GM04503 (cell line): ENCODE measurements at places on chromosomes 3 and 15.
A peak's percentile ranks its signal among the peaks of the same experiment; 100 is the strongest.

DNA sequence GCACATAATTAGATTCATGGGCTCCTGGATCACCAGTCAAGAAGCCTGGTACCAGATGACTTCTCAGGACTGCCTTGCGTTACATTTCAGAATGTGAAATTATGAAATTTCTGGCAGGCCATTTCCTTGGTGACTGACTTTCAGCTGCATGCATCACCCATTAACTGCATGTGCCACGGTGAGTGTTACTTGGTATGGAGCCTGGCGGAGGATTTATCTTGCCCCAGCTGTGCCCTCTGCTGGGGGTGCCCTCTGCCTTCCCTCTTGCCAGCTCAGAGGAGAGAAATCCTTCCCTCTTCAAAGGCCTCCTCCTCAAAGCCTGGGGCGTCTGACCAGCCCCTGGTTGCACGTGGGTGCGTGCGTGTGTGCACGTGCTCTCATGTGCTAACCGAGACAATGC lies 57.7 kb upstream of the CTSH start:
- no peak for DNase-seq

DNA sequence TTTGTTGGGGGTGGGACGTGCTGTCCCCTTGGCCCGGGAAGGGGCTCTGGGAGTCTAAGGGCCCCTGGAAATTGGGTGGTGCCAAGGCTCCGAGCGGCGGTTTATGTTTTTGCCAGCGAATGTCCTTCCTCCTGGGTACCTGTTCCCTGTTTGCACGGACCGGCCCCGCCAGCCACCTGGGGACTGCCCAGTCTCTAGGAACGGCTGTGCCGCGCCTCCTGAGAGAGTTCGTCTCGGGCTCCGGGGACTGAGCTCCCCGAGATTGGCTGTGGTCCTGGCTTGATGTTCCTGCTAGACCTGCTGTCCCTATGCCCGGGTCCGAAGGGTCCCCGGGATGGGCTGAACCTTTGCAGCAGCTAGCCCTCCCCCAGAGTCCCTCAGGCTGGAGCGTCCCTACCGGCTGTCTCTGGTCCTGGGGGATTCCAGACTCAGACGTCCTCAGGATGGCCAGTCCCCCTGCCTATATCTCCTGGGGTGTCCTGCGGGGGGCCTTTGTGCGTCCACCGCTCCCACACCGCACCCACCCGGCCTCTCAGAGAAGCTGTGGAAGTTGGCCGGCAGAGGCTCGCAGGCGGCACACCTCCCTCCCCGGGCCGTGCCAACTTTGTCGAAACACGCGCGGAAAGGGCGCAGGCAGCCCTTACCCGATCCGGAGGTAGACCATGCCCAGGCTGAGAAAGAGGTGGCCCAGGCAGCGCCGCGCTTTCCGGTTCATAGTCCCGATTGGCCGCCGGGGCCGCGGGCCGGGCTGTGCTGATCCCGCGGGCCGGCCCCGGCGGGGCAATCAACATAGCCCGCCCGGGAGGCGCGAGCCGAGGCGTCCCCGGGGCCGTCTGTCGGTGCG lies 547 bp downstream of the WNT7A start:
- DNase-seq, result no peak

- DNase-seq, result no peak
Measured at GRCh38 chr15:80579611-80580010, 115.5 kb upstream of the ABHD17C start.

DNA sequence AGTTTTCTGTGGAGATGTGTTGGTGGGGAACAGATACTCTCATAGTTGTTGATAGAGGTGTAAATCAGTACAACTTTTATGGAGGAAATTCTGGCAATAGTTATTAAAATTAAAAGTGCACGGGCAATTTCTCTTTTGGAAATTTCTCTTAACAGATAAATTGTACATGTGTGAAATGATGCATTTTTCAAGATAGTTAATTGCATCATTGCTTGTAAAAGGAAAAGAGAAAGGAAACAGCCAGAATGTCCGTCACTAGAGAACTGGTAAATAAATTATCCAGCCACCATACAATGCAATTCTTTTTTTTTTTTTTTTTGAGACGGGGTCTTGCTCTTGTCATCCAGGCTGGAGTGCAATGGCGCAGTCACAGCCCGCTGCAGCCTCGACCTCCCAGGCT lies 14.2 kb downstream of the ZNF710 start:
- DNase-seq, result no peak

DNA sequence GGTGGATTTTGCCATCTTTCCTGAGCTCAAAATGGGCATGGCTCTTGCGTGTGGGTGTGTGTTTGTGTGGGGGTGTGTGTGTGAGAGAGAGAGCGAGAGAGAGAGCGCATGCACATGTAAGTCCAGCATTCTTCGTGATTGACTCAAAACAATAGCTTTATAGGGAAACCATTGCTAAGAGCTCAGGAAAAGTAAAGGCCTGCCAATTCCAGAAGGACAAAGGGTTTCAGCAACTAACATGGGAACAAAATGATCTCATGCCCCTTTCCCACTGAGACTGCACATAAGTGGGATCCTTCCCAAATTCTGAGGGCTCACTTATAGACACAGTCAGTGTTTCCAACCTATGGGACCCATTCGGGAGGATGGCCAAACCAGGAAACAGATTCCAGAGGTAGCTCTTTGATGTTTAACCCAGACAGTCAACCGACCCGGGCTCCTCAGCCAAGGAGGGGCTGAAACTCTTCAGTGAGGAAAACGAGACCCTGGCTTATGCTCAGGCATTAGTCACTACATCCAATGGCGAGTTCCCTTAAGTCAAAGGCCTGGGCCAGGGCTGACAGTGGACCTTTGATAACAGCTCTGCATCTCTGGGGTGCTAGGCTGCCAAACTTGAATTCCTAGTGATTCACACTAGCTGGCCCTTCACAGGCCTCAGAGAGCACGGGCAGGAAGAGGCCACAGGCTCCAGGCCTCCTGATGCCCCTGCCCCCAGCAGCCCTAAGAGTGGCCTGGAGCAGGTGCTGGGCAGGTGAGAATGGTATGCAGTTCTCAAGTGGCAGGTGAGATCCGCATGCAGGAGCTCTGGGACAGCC lies 305.0 kb upstream of the C2CD4B start:
- DNase-seq, result peak; percentile 87

- DNase-seq, result no peak
Measured at GRCh38 chr3:61665987-61666386, 104.6 kb downstream of the PTPRG start.

DNA sequence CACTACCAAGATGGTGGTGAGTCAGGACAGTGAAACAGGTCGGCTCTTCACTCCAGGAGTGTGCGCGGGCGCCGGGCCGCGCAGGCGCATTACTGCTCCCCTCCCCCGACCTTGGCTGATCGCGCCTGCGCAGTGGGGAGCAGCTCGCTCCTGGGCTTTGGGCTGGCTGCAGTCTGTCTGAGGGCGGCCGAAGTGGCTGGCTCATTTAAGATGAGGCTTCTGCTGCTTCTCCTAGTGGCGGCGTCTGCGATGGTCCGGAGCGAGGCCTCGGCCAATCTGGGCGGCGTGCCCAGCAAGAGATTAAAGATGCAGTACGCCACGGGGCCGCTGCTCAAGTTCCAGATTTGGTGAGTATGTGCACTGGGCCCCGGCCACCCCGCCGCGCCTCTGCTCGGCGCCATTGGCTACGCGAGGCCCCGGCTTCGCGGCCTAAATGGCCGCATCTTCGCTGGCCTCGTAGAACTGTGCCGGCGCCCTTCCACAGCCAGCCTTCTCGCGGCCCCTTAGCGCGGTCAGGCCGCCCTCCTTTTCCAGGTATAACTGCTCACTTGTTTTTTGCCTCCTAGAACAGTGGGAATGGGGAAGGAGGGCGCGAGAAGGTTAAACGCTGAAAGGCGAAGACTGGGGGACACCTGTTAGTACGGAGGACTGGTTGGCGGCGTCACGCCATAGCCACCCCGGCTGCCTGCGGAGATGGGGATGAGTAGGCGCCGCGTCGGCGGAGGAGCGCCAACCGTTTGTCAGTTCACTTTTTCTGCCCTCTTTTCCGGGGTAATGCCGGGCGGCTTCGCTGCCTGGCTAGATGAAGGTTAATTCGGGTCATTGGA lies at the start of gene SELENOT:
SELENOT (plus strand) TSS at position 169 of the 827 bp plus-strand sequence; CDS start at position 211, 42 bp downstream.
- peak; percentile 76 for DNase-seq
